A172 (cell line): ENCODE measurements at places on chromosomes 7 and 10. TPM values are rescaled to one million over a fixed set of nuclear protein-coding genes. Genes with fewer than 3 reads are reported as not detected.
A peak's percentile ranks its signal among the peaks of the same experiment; 100 is the strongest.

The HMX2 gene
- total RNA-seq, result not detected in 2 replicates

DNA sequence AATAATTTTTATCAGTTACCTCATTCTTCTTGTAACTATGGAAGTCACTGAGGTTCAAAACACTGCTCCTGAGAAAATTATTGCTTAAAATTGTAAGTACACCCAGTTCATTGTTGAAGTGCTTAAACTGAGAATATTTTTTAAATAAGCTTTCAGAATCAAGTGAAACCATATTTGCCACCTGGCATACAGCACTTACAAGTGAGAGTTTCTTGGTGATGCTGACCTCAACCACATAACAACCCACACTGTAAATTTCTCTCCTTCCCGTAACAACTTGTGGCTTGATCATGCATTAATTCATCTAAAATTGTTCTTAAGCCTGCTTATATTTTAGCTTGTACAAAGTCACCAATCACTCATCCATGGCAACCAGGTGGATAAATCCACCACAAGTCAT lies 34.0 kb downstream of the IMMP2L start:
- DNase-seq, result no peak

GRCh38 chr10:44154956-44155355 lies 229.9 kb downstream of the CXCL12 start:
- peak; percentile 7 for DNase-seq

DNA sequence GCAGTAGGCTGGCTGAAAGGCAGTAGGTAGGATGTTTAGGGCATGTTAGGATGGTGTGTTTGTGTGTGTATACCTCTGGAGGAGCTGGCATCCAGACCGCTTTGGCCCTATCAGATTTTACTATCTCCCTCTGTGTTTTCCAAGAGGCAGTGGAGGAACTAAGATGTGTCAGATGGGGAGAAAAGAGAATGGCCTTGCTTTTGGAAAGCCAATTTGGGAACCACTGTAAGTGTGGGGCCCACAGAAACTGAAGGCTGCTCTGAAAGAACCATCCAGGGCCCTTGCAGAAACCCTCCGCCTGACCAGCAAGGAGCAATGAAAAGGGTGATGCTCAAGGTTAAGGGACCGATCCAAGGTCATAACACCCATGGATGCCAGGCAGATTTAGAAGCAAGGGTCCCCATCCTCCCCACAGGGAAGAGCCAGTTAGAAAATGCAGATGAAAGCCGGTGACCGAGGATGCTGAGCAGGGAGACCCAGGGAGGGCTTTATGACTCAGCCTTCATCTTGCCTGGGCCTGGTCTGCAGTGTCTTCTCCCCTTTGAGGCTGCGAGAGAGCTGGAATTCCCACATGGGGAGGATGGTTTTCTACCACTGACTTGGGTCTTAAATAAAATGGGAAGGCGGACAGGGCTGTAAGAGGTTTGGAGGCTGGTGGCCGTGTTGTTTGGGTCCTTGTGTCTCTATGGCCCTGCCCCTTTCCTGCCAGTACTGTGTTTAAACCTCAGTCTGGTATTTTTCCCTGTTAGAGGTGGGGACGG lies 275.8 kb downstream of the LRMDA start:
- no peak for DNase-seq

- DNase-seq, result no peak
Observed at GRCh38 chr7:88091988-88092675, 127.7 kb downstream of the SRI start.

The PURB gene
- 16.9 and 20.9 TPM in 2 replicates for total RNA-seq

DNA sequence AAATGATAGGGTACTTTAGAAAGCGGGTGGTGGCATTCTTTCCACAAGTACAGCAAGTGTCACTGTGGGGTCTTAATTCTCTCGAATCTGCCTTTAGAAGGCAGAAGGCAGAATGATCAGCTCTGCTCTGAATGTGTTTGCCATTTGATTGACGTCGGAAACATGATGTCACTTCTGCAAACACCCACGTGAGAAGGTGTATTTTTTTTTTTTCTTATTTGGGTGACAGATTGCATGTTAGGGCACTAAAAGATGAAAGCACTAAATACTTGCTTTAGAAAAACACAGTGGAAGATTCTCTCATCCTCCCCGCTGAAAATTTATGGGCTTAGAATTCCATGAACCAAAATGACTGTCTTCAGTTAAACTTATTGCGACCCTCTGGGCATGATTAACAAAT lies 150.2 kb downstream of the TCF7L2 start:
- no peak for DNase-seq

The CCDC146 gene
- total RNA-seq, result 0.46 and 1.2 TPM in 2 replicates

DNA sequence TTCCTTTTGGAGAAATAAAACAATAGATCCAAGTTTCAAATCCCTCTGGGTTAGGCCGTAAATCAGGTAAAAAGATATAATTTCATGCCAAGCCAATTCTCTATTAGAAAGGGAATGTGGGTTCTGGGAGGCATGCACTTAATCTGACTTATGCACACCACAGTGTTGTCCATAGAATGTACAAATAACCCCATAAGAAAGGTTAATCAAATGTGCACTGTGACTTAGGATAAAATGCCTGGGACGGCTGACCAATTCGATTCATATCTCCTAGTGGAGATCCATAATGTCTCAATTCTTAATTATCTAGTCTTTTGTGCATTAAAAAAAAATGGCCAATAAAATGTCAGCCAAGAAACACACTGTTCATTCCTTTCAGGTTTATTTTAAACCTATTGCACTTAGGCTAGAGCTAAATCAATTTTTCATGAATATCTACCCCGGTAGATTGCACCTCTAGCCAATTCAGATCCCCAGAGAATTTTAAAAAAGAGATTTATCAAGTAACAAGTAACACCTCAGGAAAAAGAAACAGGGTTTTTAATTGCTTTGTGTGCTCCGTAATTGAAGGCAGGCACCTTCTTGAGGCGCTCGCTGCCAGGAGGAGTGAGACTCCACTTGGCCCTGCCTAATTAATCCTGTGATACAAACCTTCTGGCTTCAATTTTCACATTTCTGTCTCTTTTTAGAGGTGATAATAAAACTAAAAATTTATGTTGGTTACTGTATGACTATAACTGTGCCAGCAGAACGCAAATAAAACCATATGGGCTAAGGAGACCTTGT lies 265.1 kb downstream of the ETV1 start:
- no peak for DNase-seq

- no peak for DNase-seq
Observed at GRCh38 chr10:71344993-71345480, 26.0 kb downstream of the SLC29A3 start.

- no peak for DNase-seq
Observed at GRCh38 chr10:12191715-12192114, 4.0 kb downstream of the NUDT5 start.

- no peak for DNase-seq
Observed at GRCh38 chr7:36224934-36225858, 72.1 kb downstream of the EEPD1 start.
